ENCODE measurements at places on chromosomes 16 and 17.
A peak's percentile ranks its signal among the peaks of the same experiment; 100 is the strongest.

DNA sequence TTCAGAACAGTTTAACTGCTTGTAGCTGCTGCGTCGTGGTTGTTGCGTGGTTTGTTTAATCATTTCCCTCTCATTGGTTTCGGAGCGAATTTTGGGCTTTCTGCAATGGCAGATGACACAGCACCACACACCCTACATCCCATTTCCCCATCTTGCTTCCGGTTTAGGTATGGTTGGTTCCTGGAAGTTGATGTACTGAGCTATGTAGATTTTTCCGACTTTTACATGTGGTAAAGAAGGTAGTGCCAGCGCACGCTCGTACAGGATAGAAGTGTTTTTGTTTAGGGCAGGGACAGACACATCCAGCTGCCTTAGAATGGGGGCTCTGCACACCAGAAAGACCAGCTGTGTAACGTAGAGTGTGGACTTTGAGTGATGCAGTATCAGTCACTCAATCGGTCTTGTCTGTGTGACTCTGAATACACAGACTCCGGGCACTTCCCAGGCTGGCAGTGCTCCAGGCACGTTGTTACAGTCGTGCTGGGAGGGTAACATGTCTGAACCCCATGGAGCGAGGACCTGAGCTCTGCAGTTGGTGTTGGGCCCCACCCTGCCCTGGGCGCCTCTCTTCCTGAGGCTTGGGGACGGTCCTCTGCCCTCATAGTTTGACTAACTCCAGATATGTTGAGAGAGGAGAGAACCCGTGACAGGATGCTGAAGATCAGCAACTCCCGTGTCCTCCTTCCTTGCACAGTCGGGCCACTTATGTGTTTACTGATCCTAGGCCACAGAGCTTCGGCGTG, 172.0 kb upstream of the CHMP6 start:
- DNase-seq, result peak; percentile 20

DNA sequence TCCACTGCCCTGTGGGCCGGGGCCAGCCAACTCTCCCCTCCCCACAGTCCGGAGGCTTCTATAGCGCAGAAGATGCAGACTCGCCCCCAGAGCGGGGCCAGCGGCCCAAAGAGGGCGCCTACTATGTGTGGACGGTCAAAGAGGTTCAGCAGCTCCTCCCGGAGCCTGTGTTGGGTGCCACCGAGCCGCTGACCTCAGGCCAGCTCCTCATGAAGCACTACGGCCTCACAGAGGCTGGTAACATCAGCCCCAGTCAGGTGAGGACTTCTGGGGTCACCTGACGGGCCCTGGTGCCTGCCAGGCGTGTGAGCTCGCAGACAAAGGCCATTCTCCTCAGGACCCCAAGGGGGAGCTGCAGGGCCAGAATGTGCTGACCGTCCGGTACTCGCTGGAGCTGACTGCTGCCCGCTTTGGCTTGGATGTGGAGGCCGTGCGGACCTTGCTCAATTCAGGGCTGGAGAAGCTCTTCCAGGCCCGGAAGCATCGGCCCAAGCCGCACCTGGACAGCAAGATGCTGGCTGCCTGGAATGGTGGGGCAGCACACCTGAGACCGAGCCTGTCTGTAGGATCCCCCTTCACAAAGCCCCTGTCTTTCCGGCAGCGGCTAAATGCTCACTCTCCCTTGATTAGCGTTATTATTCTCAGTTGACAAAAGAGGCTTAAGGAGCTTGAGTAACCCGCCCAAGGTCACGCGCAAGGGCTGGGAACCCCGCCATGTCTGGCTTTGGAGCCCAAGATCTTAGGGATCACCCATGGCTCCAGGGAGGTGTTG, 3.9 kb downstream of the SPATA20 start:
- DNase-seq, result no peak

- no peak for DNase-seq
Measured at GRCh38 chr16:4360538-4361021, 9.5 kb upstream of the PAM16 start.

- no peak for DNase-seq
Measured at GRCh38 chr17:5183410-5183793, 8.3 kb downstream of the ZNF594 start.

- DNase-seq, result no peak
Measured at GRCh38 chr16:19644877-19645276, 73.2 kb downstream of the KNOP1 start.

- DNase-seq, result no peak
Measured at GRCh38 chr17:76865174-76865573, 3.0 kb upstream of the MGAT5B start.

DNA sequence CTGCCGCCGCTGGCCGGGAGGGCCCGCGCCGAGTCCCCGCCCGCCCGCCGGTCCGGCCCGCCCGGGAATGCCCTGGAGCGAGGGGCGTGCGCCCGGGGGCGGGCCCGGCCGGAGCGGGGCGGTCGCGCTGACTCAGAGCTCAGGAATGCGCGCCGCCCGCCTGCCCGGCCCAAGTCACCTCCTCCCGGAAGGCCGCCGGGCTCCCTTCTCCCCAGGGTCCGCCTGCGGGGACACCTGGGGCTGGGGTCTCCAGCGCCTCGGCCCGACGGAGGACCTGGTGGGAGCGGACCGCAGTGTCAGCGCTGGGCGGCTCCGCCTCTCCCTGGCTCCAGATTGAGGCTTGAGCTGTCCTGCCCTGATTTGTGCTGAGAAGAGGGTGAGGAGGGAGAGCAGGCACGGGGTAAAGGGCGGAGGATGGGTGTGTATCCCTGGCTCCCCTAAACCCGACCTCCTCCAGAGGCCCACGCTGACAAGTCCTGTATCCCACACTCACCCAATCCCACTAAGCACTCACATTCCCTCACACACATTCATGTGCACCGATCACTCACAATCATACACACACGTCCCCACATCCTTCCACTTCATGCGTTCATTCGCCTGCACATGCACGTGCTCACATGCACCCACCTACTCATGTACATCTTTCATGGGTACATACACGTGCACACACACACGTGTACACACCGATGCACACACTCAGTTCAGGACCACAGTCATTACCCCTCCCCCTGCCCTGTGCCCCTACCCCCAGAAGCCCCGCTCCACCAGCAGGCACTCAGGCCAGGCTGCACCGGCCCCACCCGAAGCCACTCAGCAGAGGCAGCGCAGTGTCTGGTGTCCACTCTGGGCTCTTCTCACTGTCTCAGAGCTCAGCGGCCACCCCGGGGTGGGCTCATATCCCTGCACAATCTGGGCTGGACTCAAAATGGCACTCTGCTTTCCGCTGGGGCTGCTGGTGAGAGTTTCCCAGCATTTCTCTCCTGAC, at the start of gene RHBDF1:
Gene RHBDF1 (minus strand): TSS at position 71 of the 988 bp plus-strand sequence. CDS start 7,616 bp downstream, outside the sequence.
- no peak for DNase-seq

DNA sequence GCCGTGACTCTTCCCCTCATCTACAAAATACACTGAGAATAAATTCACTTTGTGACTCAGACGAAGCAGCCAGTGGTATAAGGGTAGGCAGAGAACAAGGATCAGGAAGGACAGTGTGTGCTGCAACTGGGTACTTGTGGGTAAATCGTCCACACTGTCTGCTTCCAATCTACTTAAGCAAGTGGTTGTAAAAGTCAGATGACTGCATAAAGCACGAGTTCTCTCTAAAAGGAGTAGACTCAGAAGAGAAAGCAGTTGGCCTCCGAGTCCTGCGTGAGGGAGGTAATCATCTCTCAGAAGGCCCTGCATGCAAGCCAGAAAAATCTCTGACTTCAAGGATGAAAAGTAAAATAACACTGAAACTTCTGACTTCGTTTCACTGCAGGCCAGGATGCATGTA, 43.1 kb downstream of the ANKFY1 start:
- DNase-seq, result no peak

- DNase-seq, result no peak
Measured at GRCh38 chr17:45107293-45108010, 24.9 kb downstream of the PLCD3 start.

GRCh38 chr17:64343071-64343774, 47.4 kb downstream of the PECAM1 start:
- no peak for DNase-seq

- no peak for DNase-seq
Measured at GRCh38 chr17:44309472-44309871, 1.1 kb downstream of the RUNDC3A start.

DNA sequence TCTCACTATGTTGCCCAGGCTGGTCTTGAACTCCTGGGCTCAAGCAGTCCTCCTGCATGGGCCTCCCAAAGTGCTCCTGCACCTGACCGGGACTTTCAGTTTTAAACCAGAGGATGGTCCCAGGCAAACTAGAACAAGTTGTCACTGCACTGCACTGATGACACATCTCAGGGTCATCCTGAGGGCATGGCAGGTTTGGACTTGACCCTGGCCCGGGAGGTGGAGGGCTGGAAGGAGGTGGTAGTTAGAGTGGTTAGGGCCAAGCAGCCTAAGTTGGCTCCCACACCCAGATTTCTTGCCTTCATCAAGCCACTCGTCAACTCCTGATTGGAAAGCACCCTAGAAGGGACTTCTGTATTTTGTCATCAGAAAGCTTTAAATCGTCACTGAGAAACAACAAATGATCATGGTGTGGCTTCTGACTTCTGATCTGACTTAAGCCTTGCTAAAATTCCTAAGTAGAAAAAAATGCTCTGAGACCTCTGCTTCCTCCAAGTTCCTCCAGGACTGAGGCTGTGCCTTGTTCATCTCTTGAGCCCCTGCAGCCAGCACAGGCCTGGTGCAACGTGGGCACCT, 43.5 kb downstream of the EMP2 start:
- no peak for DNase-seq

DNA sequence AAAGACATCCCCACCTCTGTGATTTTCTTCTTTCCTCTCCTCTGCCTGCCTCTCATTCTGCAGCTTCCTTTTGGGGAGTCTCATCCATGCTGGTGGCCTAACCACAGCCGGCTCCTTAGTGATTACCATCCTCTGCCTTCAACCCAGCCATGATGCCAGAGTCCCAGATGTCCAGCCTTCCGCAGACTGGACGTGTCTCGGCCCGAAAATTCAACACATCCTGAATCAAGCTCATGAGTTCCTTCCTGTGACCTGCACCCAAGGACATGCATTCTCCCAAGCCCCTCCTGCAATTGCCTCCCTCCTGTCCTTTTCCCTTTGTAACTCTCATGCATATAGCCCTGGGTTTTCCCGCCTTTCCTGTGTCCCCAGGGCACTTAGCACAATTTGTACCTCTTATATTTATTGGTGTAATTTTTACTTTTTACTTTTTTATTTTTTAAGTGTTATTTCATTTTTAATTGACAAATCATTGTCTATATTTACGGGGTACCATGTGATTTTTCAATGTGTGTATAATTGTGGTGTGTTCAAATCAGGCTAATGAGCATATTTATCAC, 1.2 kb upstream of the SLC13A5 start:
- DNase-seq, result no peak

DNA sequence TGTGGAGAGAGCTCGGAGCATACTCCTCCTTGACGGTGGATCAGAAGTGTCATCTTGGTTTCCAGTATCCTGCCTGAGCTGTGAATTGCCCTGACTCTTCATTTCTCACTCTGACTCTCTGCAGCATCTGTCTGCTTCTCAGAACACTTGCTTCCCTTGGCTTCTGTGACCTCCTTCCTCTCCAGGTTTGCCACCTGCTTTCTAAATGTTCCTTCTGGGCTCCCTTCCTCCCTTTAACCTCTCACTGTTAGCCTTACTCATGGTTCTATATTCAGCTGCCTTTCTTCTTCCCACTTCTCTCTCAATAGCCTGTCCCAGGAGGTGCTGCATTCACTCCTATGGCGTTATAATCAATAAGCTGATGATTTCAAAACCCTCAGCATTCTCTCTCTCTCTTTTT, 11.2 kb upstream of the PRKAR1A start:
- no peak for DNase-seq

- no peak for DNase-seq
Measured at GRCh38 chr17:55769625-55770000, 18.8 kb downstream of the PCTP start.

GRCh38 chr16:15571557-15571956, 71.4 kb downstream of the MARF1 start:
- no peak for DNase-seq

GRCh38 chr17:41307647-41308046, 1.5 kb downstream of the KRTAP16-1 start:
- no peak for DNase-seq

DNA sequence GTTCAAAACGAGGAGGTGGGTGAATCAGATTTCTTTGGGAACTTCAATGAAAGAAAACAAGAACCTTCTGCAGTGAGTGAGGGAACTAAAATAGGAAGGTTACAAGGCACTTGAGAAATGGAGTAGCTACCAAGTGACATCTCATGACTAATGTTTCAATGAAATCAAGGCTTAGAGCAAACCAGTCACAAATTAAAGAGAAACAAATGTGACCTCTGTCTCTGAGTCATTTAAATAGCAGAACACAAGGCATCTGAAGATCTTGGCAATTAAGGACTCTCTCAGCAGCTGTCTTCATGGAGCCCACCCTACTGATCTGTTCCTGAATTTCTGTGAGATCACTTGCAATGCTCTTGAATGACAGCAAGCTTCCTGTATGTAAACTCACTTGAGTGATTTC, 109.5 kb downstream of the CDH11 start:
- no peak for DNase-seq

DNA sequence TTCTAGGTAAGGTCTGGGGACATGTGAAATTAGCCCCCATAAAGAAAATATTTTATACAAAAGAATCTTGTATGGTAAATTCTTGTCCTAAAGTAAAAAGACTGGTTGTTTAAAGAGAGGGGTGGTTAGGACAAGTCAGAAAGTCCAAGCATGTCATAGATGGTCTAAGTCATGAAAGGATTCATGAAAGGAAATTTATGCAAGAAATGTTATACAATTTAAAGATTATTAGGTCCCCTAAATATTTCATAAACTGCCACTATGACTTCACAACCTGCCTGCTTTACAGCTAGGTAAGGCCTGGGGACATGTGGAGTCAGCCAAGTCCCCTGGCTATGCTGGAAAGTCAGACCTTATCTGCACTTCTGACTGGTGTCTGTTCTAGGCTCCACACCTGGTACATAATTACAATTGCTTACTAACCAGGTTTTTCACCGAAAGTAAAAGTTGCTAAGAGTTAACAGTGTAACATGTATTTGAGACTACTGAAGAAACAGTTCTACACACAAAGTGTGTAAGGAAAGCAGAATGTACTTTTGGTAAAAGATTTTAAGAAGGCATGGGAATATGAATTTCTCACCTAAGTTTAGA, 17.0 kb downstream of the N4BP1 start:
- DNase-seq, result no peak

DNA sequence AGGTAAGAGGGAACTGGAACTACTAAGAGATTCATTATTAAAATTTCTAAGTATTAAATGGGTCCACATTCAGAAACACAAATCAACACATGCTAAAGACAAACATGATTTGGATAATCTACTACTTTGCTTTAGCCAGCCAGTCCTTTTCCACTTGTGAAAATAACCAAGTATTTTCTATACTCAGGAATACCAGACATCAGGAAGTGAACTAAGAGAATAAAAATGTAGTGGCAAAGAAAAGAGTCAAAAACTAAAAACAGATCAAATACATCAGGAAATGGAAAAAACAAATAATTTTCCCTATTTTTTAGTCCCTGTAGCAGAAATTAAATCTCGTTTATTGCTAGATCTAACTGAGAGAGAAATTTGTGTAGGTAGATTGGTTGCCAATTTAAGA, 78.0 kb downstream of the MYO1D start:
- DNase-seq, result no peak

DNA sequence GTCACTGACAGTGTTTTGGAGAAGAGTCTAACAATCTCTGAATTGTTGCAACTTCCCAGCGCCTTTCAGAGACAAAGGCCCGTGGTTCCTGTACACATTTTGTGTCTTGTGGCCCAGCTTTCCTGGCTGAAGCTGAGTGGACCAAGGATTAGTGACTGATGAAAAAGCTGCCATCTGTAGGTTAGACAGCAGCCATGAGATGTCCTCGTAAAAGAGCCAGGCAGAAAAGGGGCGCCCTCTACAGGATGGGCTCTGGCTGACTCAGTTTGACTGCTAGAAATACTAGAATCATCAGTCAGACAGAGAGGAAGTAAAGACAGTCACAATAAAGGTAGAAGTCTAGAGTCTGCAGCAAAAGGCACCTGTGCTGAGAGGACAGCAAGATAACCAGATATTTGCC, 26.5 kb upstream of the NF1 start:
- peak; percentile 22 for DNase-seq
